Colonic mucosa (tissue), 4 donors: ENCODE measurements at places on chromosomes 4 and X. TPM values are rescaled to one million over a fixed set of nuclear protein-coding genes. Genes with fewer than 3 reads are reported as not detected.

DNA sequence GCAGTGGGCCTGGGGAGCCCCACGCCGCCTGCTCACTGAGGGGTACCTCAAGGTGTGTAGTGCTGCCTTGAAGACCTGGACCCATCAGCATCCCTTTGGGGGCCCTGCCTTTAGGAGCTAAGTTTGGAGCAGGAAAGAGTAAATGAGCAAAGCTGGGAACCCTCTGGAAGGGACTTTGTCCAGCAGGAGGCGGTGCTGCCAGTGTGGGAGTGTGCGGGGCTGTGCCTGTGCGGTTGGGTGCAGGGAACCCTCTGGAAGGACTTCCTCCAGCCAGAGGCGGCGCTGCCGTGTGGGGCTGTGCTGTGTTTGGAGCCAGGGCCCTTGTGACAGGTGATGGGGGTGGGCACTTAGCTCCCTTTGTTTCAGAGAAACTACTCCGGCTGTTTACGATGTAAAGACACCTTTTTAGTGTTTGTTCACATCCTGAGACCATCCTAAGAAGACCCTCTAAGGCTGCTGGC is 25.8 kb downstream of the RGS12 start:
- peak; percentile 18 for DNase-seq

GRCh38 chr4:7279902-7280301 is 87.6 kb downstream of the SORCS2 start:
- DNase-seq: no peak

GLA gene
- 33.9 TPM for total RNA-seq

WDR17 gene
- 1.2 TPM for total RNA-seq

DNA sequence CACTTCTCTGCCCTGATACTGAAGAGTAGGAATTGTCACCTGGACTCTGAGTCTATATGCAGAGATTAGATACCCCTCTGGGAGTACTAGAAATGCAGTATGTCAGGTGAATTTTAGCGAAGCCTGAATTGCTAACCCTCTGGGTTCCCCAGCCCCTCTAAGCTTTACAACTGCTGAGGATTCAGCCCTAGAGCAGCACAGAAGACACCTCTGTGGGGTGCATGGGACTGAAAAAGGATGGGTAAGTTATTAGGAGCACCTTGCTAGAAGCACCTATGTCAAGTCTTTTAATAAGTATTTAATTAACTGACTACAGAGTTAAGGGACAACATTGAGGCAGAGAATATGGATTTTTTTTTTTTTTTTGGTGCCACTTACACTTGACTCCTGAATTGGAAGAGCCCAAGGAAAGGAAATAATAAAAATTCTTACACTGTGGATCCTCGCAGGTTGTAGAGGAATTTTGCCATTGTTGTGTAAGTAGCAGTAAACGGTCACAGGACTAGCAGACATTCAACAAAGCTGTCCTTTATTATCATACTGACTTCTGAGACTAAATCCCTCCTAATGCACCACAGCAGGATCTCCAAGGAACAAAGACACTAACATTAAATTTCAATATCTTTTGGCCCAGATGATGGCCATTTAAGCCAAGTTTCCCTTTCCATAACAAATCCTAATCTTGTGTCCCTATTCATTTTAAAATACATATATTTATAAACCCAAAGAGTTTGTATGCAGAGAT is 253.2 kb downstream of the ANKRD50 start:
- DNase-seq: no peak

DNA sequence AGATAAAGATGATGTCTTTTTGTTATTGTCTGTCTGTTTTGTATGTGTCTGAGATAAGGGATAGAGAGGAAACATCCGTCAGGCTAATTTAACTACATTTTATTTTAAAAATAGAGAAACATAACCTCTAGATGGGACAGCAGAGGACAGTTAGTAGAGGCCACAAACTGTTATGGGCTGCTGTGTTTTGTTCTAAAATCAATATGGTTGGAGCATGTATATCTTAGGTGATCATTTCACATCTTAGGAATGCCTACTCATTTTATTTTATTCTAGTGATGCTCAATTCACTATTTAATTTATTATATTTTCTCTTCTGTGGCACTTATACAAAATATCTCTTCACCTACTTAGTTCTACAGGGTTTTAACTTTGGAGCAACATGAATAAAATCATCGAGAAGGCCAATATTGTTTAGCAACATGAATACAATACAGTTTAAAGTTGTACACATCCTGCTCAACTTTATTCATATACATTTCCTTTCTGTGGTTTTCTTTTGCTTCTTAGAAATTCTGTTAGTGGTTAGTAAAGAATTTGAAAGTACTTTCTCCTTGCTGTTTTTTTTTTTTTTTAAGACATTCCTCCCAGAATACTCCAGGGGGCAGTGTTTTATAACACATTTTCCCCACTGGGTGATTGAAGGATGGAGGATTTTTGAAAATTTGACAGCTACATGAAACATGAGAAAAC is 392.9 kb downstream of the UNC5C start:
- DNase-seq: no peak

GRCh38 chr4:182400081-182400480 is 156.9 kb downstream of the TENM3 start:
- no peak for DNase-seq

PALLD gene
- 72.1 TPM for total RNA-seq

S100G gene
- not detected for total RNA-seq

DNA sequence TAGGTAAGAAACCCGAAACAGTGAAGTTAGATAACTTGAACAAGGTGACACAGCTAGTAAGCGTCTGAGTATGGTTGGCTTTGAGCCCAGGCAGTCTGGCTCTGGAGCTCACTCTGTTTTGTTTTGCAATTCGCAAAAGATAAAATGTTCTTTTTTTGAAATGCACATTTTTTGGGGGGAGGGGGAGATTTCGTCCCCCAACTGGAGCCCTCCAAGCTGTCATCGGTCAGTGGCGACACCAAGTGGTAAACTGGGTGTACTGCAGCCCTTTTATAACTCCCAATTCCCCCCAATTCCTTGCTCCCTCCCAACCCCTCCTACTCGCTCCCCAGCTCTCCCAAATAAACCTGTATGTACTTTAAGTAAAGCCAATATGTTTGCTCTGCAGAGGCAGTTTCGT is 2.8 kb upstream of the CLCN5 start:
- peak; percentile 42 for DNase-seq

DNA sequence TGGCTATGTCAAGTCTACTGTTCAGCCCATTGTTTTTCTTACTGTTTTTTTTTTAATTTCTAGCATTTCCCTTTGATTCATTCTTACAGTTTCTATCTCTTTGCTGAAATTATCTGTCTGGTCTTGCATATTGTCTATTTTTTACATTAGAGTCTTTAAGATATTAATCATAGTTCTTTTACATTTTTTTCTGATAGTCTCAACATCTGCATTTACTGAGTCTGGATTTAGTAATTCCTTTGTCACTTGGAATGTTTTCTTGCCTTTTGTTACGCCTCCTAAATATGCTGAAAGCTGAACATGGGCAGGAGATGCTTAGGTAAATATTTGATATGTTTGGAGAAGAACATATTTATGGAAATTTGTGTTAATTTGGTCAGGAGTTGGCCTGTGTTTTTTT is 10.4 kb downstream of the JADE3 start:
- DNase-seq: no peak

NDP gene
- total RNA-seq: 0.16 TPM

SLITRK4 gene
- 0.07 TPM for total RNA-seq

FGB gene
- 0.13 TPM for total RNA-seq

- DNase-seq: no peak
Observed at GRCh38 chrX:111892375-111892774, 16.4 kb downstream of the TRPC5OS start.

DNA sequence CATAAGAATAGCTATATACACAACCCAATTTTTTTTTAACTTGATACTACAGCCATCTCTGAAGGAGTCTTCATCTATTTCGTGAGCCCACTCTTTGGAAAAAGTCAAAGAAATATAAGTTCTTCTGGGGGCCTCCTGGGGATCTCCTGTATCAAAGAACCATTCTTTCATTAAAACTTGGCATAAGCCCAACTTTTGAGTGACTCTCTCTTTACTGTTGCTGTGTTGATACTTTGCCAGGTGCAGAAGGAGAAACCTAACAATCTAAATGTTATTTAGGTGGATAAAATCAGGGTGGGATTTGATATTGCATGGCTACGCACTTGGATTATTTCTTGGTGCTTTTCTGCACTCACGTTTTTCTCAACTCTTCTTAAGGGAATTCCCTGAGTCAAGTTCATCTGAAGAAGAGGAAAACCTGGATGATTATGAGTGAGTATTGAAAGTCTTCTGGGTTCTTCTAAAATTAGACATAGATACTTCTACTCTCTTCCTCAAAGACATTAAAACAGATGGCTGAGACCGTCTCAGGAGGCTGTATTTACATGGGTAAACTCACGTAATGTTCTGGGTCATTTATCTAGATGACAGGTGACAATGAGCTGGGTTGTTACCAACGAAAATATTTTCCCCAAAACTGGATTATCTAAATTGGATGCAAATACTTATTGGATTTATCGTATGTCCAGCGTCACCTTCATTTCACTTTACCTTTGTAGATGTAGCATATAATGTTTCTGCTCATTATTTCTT is 25.2 kb downstream of the BMX start:
- no peak for DNase-seq

DNA sequence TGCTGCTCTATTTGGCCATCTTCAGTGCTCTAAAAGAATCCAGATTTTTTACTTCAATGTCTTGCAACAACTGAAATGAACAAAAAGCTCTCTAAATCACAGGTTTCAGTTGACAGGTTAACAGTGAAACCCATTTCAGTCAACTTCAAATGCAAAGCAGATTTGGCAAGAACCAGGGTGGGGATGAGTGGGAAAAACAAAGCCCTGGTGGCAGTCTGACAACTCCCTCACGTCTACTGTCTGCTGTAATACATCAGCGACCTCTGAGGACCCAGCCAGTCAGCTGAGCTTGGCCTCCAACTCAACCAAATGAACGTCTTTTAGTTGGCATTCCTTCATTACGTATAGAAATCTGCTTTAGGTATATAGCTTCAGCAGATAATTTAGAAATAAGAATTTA is 95.8 kb downstream of the COL25A1 start:
- DNase-seq: no peak

- no peak for DNase-seq
Observed at GRCh38 chr4:109301651-109302360, 652 bp downstream of the COL25A1 start.

GRCh38 chr4:77015390-77015789 is 60.4 kb downstream of the CCNI start:
- DNase-seq: no peak
